Lung microvascular endothelial cell (primary cell): ENCODE measurements at places on chromosomes 1 and 21. TPM values are rescaled to one million over a fixed set of nuclear protein-coding genes. Genes with fewer than 3 reads are reported as not detected.

DNA sequence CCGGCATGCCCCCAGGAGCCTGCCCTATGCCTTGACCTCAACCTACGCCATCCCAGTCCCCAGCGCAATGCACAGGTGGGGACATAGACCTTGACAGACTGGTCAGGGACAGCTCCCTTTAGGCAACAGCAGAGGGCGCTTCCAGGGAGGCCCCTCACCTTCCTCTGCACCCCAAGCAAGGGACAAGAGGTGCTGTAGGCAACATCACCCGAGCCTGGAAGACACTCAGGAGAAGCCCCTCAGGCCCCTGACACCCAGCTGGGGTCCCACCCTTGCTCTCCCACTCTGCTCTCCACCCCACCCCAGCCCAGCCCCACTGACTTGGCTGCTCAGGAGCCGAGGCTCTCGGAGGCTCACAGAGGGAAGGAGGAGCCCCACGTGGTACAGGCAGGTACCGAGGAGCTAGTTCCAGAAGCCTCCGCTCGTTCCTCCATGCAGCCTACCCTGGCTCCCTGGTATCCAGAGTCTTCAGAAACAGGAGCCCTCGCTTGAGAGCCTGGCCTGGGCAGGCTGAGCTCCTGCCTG is 2.4 kb upstream of the WNT3A start:
- peak; percentile 30 for DNase-seq

DNA sequence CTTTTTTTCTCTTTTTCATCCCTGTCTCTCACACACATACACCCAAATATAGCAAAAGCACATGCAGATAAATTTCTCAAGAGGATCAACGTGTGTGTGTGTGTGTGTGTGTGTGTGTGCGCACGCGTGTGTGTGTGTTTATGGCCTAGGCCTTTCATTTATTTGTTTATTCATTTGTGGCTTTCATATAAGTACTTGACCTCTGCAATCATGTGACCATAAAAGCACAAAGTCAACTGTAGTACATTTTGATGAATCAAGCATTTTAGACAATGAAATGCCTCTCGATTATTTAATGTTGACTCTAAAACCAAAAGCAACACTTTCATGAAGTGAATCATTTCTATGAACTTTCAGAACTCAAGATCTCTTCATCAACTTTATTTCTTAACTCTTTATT is 194.1 kb upstream of the ADGRL2 start:
- DNase-seq = no peak

- peak; percentile 70 for DNase-seq
Observed at GRCh38 chr21:33127154-33127867, 57.4 kb downstream of the OLIG1 start.

GRCh38 chr1:3316340-3316943 is 138.0 kb upstream of the ARHGEF16 start:
- DNase-seq = no peak

GRCh38 chr1:110765640-110766335 is 91.0 kb upstream of the KCNA3 start:
- peak; percentile 64 for DNase-seq

DNA sequence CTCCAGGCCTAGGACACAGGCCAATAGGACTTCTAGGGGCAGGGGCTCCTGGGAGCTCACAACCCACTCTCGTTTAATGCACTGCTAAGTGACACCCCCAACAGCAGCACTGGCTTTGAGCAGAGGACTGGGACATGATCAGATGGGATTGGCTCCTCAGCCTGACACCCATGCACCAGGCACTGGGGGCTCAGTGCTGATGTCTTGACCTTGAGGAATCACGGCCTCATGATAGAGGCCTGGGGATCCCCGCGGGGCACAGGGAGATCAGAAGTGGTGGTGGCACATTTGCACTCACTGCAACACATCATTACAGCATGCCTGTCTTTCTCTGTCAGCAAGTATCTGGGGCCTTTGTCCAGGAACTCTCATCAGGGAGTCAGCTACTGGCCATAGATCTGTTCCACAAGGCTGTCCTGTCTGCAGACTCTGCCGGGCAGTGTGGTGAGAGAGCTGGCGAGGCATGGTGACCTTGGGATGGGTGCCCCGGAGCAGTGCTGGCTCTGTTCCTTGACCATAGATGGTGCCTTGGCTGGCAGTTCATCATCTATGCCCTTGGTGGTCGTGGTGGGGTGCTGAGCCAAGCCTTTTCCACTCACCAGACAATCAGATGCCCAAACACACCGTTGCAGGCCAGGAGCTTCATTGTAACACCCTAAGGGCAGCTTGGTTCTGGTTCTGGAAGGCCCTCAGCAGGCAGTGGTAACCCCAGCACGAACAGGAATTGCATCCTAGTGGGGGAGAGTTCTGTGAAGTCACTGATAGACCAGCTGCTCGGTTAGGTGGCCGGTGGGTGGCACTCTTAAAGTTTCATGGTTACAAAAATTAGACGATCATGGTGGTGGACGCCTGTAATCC is 22.2 kb upstream of the PARP1 start:
- DNase-seq = no peak

- no peak for DNase-seq
Observed at GRCh38 chr1:77193951-77194350, 25.3 kb downstream of the PIGK start.

GRCh38 chr1:212914789-212915188 is 35.6 kb upstream of the VASH2 start:
- DNase-seq = no peak

GRCh38 chr1:116699605-116700004 is 32.1 kb upstream of the IGSF3 start:
- DNase-seq = no peak

DNA sequence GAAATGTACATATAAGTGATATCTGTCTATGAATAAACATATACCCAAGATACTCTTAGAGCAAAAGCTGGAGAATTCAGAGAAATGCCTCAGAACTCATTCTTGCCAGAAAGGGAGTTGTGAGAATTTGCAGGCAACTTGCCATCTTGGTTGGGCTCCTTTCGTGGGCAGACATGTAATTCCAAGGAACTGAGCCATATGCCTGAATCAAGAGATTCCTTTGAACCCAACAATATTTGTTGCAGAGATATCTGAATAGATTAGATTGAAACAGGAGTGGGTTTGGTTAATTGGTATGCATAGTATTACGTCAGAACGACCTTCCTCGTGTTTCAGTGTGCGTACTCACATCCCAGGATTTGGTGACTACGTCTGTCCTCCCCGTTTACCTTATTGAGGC is 67.0 kb downstream of the TGFB2 start:
- DNase-seq = no peak

The OR2G6 gene
- total RNA-seq = not detected in 2 replicates

The BMP8B gene
- total RNA-seq = under 0.01 and 0.20 TPM in 2 replicates

The WNT9A gene
- 0.87 and 0.99 TPM in 2 replicates for total RNA-seq

The XKR8 gene
- 4.1 and 6.5 TPM in 2 replicates for total RNA-seq

The BARHL2 gene
- not detected in 2 replicates for total RNA-seq

The CYP4A22 gene
- not detected in 2 replicates for total RNA-seq
